ENCODE measurements at places on chromosomes 1 and 21.
A peak's percentile ranks its signal among the peaks of the same experiment; 100 is the strongest.

DNA sequence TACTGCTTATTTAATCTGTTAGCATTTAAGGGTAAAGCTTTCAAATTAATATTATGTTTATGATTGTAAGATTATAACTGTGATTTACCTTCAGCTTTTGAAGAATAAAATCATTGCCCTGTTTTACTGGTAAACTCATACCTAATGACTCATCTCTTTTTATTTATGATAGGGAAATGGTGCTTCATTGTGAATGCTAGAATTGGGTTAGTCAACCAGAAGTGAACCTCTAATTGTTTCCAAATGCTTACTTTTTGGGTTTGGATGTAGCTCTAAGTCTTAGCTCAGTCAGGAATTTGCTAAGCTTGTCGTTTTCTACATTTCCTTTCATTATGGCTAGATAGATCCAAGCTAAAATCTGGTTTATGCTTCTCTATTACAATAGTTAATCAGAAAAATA, 59.4 kb downstream of the SLC30A7 start:
- no peak for DNase-seq

DNA sequence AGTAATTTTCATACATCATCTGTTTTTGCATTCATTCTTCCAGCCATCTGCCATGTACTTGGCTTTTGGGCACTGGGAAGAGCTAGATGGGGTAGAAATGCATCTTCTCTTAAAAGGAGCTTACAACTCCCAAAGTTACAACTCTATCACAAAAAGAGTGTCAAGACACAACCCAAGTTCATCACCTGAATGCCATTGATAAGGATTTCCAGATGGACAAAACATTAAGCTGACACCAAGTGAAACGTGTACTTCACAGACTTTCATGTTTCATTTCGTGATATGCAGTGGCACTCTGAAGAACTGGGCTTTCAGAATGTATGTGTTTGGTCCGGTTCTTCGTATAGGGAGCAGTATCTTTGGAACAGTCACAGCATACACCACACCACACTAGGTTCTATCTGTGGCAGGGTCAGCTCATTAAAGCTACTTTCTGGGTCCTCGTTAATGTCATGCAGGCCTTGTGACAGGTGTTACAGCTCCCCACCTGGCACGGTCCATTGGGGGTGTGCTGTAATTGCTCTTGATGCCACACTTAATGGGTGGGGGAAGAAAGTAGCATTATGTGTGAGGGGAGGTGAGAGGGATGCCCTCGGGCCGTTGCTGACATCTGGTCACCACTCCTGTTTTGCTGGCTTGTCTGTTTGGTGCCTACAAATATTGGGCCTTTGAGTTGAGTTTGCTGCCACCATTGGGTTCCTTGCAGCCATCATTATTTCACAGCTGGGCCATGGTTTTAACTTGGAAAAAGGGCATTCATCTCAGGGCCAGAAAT, 164.9 kb downstream of the NFIA start:
- no peak for DNase-seq

- no peak for DNase-seq
These were observed 60.7 kb upstream of the GCLM start for GRCh38 chr1:93969887-93970286.

DNA sequence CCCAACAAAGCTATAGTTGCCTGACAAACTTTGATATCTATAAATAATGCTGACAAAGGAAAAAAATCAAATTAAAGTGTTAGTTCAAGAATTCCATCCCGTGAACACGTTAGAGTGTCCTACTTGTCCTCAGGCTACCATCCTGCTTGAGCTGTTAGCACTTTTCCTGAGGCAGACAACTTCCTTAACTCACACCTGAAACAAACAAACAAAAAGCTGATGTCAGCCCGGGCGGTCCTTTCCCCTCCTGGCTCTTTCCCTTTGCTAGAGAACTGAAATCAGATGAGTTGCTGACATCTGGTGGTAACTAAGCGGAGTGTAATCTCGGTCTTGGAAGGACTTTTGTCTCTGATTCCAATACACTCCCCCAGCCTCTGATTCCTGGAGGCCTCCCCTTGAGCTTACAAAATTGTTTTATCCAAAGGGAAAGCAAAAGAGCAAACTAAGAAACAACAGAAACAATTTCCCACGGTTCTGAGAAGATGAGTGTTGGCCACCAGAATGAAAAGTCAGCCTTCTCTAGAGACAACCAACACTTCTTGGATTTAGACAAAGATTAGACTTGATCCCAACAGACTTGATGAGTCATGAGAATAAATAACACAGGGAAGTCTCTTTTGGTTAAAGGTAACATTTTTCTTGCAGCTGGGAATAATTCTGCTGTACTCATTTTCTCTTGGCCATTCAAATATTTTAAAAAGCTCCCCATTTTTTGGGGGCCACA, 135.4 kb downstream of the PROX1 start:
- DNase-seq, result no peak

GRCh38 chr1:5571438-5571837, 420.8 kb downstream of the NPHP4 start:
- DNase-seq, result peak; percentile 17

DNA sequence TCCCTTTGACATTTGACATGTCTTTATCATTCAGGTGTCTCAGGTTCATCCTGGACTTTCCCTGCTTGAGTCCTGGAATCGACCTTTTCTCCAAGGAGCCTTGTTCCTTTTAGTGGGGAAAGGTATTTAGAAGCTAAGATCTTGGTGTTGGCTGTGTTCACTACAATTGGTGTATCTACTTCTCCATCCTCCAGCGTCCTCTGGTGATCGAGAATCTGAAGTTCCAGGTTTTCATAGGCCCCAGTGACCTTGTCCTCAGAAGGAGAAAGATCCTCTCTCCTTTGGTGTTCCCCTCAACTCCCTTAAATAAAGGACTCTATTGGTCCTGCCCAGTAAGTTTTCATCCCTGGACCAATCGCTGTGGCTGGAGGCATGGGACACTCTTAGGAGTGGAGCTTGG, 22.1 kb downstream of the MROH7 start:
- no peak for DNase-seq

DNA sequence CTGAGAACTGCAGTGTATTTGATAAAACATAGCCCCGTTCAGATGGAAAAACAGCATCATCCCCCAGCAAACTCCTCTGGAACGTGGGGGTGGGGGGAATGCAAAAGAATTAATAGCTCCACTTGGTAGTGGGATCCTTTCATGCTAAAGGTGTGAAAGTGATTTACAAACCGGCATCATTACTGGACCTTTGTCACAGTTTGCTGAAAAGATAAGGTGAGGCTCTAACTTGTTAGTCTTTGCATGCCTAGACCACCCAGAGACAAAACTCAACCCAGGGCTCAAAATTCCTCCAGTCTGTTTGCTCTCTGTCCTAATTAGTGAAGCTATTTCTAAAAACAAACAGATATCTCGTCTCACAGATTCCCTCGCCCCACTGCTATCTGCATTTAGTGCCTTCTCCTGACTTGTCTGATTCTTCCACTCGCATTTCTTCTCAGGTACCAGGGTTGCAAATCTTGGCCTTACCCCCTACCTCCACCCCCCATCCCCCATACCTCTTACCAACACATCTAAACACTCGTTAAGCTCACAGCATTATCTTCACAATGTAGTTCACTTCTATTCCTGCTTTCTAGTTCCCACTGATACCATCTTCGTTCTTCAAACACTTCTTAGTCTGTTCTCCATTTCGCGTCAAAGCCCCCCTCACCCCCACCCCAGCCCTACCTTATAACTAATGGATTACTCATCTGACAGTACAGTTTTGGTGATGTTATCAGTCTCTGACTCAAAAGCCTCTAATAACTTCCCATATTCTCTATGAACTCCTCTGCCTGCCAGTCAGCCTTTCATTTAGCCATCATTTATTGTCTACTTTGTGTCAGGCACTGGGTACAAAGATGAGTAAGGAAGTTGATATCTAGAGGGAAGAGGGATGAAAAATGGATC, 11.8 kb downstream of the IER5 start:
- DNase-seq, result no peak

- DNase-seq, result no peak
These were observed 171.4 kb downstream of the CAMTA1 start for GRCh38 chr1:6956488-6957159.

DNA sequence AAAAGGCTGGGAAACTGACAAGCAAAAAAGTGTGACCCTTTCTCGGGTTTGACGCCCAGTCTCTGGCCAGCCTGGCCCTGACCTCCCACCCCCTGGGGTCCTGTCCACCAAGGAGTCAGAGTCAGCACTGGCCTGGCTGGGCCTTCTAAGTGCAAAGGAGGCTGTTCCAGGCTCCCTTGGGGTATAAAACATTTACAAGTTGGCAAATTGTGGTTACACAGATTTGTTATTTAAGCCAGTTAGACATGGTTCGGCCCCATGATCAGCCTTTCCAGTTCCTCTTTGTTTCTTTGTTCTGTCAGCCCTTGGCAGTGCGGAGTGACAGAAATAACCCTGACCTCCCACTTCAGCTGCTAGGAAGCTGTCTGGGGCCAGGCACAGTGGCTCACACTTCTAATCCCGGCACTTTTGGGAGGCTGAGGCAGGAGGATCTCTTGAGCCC, 161.6 kb upstream of the RAB4A start:
- no peak for DNase-seq

- DNase-seq, result no peak
These were observed 5.8 kb upstream of the ITGB2 start for GRCh38 chr21:44926331-44927101.
